GM10248 (cell line): ENCODE measurements at places on chromosomes 7 and 10.

DNA sequence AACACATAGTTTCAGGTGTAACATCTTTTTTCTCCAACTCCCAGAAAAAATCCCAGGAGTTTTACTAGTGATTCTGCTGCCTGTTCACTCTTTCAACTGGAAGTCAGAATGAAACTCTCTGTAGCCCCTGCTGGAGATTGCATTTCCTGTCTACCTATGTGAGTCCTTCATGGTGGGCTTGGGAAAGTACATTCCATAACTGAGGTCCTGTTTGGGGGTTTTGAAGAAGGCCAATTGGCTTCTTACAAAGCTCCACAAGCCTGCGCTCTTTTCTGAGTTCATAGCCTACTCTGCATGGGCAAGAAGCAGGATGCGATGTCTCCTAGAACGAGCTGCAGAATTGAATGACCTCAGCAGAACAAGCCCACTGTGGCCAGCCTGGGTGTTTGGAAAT is 86.7 kb downstream of the LYZL2 start:
- DNase-seq, result no peak

GRCh38 chr10:21194510-21194993 is 297.4 kb upstream of the NEBL start:
- no peak for DNase-seq

DNA sequence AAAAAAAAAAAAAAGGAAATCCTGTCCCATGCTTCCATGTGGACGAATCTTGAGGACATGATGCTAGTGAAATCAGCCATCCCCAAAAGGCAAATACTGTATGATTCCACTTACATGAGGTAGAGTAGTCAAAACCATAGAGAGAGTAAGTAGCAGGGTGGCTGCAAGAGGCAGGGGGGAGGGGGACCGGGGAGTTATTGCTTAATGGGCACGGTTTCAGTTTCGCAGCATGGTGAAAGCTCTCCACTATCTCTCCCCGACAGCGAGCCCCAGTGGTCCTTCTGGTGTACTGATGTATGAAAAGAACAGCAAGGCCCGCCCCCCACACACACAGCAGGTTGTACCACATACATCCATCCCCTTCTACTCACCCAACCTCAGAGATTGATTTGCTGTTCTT is 32.8 kb downstream of the NOD1 start:
- peak; percentile 85 for DNase-seq

- DNase-seq, result peak; percentile 43
Observed at GRCh38 chr7:19117091-19117869, at the start of gene TWIST1. TSS of gene TWIST1 (minus strand) at chr7:19117636. CDS start at chr7:19117321, 315 bp downstream.

GRCh38 chr10:480928-481552 is 208.4 kb downstream of the DIP2C start:
- DNase-seq, result no peak

- no peak for DNase-seq
Observed at GRCh38 chr7:64887756-64888508, 15.1 kb upstream of the ZNF273 start.

DNA sequence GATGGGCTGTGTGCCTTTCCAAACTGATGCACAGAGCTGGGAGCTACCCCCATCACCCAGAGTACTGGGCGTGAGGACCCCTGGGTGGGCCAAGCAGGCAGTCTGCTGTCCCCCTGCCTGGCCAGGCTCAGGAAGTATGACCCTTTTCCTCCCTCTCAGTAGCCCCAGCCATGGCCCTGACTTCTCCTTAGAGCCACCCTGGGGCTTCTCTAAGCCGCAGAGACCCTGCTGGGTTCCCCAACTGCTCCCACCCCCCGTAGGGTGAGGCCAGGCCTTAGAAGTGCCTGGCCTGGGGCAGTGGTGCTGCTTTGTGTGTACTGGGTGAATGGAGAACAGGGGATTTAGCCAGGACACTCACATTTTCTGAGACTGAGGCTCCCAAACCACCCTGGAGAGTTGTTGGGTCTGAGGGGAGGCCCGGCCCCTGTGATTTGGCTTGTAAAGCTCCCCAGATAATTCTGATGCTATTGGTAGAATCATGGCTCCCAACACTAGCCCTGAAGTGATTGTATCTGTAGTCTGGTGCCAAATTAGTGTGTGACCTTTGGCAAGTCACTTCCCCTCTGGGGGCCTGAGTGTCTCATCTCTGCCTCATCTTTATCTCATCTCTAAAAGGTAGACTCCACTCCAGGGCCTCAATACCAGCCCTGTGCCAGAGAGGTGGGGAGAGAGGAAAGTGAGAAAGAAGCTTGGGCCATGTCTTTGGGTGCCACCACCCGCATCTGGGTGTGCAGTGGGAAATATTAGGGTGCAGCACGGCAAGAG is 99.7 kb upstream of the PPIF start:
- DNase-seq, result no peak

GRCh38 chr7:28355635-28356319 is 56.5 kb upstream of the CREB5 start:
- no peak for DNase-seq

DNA sequence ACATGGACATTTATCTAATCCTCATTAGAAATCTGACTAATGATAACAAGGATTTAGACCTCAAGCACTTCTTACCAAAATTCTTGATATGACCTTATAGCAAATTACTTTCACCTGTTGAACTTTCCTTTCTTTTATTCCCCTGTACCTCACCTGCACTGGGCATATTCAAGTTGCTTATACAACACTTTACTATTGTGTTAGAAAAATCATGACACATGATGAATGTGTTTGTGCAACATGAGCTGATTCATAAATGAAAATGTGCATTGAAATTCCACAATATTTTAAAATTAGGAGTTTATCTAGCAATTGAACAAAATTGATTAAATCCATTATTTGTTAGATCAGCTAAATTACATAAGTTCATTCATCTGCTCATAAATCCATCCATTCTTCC is 160.6 kb downstream of the CFTR start:
- no peak for DNase-seq

GRCh38 chr10:81541517-81541916 is 333.5 kb upstream of the NRG3 start:
- DNase-seq, result no peak

DNA sequence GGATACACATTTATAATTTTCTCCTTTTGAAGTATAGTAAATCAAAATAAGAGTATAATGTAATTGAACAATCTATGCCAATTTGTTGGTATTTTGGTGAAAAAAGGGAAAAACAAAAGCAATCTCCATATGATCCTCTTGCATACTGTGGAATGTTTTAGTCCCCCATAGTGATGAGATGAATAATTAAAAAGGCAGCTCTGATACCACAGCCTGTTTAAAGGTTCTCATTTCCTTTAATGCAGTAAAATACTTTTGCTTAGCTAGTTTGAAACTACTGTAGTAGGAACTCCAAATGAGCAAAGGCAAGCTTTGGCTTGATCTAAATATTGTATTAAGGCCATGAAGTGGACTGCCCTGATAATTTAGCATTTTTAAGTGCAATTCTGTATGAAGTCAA is 77.6 kb downstream of the VTI1A start:
- DNase-seq, result no peak

DNA sequence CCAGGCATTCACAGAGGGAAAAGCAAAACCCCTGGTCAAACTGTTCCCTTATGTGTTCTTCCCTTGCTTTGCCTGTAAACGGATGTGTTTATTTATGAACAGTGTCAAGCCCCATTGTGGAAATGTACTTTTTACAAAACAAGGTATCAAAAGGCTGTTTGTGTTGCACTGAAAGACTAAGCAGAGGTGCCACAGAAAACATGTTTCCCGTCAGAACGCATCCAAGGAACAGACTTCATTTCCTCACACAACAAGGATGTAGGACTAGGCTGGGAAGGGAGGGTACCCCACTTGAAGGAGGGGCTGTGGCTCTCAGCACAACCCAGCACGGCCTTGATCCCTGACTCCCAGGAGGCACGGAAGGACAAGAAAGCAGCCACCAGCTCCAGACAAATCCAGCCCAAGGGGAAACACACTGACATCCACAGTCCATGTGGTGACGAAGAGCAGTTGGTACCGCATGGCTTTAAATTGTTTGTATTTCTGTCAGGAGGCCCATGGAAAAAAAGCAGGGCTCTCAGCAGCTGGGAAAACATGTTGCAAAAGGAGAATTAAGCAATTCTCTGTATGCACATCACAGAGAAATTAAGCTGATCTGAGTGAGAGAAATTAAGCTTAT is 85.6 kb downstream of the RNF216 start:
- DNase-seq, result no peak

GRCh38 chr10:124657806-124658205 is 86.4 kb downstream of the FAM53B start:
- DNase-seq, result no peak

- DNase-seq, result peak; percentile 77
Observed at GRCh38 chr7:157386979-157387800, 50.4 kb downstream of the DNAJB6 start.

DNA sequence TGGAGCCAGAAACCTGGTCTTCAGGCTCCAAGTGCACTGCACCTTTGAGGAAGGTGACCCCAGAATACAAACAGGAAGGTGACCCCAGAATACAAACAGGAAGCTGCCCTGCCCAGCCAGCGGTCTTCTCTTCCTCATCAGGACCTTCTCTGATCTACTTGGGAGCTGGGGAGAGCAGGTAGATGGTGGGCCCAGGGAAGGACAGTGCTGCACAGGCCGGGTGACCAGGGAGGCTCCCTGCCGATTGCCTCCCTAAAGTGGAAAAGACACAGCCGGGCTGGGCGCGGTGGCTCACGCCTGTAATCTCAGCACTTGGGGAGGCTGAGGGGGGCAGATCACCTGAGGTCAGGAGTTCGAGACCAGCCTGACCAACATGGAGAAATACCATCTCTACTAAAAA is 151.8 kb upstream of the CHST15 start:
- no peak for DNase-seq

DNA sequence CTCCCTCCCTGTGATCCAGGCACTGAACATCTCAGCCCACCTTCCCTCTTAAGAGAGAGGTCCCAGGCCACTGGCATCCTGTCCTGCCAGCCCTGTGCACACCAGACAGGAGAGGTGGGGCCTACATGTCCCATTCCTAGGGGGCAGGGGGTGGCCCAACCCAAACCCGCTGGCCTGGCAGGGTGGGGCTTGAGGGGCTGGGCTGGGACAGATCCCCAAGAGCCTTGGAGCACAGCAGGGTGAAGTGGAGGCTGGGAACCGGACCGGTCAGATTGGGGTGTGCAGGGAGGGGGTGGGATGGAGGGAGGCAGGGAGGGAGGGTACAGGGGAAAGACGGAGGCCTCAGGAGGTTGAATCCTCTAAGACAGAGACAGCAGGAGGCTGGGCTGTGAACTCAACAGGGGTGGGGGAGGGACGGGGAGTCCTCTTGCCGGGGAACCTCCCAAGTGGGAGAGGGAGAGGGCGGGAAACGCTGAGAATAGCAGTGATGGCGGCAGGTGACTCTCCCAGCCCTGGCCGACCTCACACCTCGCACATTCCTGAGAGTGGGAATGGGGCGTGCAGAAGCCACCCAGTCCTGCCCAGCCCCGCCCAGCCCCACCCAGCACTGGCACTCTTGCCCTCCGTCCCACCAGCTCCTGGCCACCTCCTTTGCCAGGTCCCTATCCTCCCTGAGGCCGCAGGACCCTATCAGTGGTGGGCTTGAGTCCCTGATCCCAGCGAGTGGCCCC is 6.7 kb downstream of the TSC22D4 start:
- DNase-seq, result no peak

- no peak for DNase-seq
Observed at GRCh38 chr7:5367661-5368060, 56.0 kb downstream of the TNRC18 start.

- DNase-seq, result no peak
Observed at GRCh38 chr10:82558014-82558607, 683.1 kb downstream of the NRG3 start.

DNA sequence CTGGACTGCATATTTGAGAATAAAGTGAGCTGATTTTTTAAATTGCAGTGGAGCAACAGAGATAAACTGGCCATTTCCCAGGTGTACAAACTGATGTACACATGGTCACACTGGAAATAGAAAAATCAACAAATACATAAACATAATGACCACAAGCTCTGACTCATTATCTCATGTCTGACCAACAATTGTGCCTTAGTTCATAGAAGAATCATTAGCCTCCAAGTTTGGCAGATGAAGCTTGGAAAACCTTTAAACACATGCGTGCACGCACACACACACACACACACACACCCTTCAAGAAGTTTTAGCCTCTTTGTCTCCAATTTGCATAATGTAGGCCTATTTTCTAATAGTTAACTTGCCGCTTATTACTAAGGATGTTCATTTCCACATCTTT is 308.9 kb upstream of the POM121L12 start:
- DNase-seq, result no peak

- no peak for DNase-seq
Observed at GRCh38 chr10:70603449-70603801, 884 bp upstream of the PRF1 start.

GRCh38 chr7:2048006-2048405 is 184.7 kb downstream of the MAD1L1 start:
- no peak for DNase-seq

DNA sequence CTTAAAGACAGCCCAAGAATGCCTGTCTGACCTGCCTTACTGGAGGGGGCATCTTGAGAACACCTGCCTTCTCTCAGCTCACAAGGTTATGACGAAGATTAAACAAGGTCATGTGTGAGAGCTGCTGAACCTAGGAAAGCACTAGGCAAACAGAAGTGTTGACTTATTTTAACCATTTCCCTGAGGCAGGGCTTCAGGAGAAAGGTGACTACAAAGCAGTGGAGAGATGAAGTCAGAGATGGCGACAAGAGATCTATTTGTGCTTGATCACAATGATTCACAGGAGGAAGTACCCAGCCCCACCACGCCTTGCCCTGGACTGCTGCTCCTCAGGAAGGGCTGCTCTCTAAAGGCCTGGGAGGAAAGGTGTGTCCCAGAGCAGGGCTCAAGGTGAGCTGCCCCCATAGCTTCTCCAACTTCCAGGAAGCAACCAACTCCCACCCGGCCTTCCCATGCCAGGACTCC is 27.8 kb downstream of the STN1 start:
- no peak for DNase-seq

- no peak for DNase-seq
Observed at GRCh38 chr7:51731075-51731474, 414.5 kb upstream of the COBL start.

- DNase-seq, result no peak
Observed at GRCh38 chr10:7589748-7590147, 77.0 kb downstream of the ITIH5 start.

GRCh38 chr7:47643716-47644400 is 61.9 kb upstream of the TNS3 start:
- DNase-seq, result no peak

- DNase-seq, result no peak
Observed at GRCh38 chr10:11454160-11454559, 157.3 kb downstream of the USP6NL start.

- no peak for DNase-seq
Observed at GRCh38 chr10:125355657-125356056, 195.3 kb upstream of the CTBP2 start.

- DNase-seq, result no peak
Observed at GRCh38 chr7:43771128-43771527, 12.6 kb downstream of the BLVRA start.

DNA sequence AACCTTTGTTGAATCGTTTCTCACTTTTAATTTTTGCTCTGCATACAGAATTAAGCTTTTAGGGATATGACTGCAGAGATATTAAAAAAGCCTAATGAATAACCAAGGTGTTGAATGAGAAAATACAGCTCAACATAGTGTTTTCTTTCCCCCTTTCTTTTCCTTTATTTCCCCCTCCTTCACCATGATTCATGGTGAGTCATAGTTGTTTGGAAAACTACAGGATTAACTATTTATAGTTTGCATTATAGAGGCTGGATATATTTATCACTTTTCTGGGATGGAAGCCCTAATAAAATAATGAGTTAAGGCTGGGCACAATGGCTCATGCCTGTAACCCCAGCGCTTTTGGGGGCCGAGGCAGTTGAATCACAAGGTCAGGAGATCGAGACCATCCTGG is 115.0 kb downstream of the DNAJB9 start:
- DNase-seq, result no peak
